ENCODE measurements at places on chromosomes 2 and 18.

DNA sequence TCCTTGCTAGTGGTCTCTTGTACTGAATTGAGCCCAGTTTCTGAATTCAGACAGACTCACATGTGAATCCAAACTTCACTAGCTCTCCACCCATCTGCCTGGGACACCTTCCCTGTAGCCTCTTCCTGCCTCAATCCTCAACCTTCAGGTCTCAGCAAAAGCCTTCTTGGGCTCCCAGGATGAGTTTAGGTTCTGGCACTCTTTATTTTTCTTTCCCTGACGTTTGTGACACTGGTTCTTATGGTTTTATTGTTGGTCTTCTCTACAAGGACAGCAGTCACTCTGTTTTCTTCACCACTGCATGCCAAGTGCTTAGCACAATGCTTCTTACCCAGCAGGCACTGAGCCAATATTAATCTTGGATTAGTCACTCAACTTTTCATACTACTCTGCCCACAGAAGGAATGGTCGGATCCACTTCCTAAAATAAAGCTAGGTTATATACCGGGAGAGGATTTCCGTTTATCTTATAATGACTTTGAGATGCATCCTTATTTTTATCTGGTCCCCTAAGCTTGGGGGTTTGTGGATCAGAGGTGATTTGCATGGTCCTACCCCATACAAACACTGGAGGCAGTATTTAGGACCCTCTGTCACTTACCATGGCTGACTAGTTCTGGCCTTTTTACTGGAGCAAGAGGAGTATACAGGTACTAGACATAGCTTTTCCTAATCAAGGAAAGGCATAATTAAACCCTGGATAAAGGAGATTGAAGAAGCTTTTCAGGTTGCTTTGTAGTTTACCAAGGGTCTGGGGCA lies 186.3 kb downstream of the MYCN start:
- no peak for DNase-seq

DNA sequence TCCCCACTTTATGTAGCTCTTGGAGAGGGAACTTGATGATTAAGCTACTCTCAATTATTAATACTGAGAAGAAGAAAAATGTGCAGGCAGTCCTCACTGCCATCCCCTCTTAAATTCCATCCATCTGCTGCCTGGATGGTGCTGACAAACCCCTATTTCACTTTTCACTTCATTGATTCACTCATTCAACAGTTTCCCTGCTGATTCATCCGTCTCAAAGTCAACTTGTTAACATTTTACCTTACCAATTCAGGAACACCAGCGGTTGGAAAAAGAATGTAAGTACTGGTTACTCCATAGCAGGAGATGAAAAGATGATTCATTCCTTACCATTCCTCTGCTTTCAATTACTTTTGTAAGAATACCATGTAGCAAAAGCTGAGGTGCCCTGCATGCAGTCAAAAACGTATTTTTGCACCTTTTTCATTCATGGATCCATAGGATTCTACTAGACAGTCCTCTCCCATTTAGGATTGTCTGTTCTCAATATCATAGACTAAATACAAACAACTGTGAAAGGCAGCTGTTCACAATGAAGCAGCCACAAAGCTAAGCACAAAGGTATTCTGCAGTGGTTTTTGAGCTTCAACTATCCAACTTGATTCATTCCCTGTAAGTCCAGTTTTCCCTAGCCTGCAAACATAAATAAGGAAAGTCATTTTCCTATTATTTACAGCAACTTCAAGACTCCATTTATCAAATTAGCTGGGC lies 262.0 kb downstream of the MREG start:
- DNase-seq = no peak

DNA sequence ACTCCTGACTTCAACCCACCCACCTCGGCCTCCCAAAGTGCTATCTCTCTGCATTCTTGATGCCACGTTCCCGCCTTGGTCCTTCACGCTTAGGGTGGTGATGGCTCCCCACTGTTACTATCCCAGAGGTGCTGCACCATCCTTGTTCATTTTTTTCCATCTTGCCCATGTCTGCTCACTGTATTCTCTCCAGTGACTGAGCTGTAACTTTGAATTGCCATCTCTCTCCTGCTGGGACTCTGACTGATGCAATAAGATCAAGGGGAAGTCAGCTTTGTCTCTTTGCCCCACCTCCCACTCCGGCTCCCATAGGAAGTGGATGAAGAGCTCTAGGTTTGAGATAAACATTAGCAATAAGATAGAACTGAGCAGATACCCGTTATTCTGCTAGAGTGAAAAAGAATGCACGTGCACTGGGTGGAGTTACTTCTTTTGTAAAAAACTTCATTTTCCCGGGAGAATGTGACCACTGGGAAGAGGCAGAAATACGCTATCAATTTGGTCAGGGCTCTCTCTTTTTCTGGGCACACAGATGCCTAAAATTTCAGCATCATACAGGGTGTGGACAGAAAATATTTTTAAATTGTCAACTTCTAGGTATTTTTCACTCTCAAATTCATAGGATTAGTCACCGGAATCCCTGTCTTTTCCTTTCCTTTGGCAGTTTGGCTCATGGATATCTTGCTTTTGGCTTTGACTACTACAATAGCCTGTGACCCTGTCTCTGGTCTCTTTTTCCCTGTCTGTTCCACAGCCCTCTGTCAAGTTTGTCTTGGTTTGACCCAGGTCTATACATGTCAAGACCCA lies 105.4 kb downstream of the POLR1A start:
- no peak for DNase-seq

DNA sequence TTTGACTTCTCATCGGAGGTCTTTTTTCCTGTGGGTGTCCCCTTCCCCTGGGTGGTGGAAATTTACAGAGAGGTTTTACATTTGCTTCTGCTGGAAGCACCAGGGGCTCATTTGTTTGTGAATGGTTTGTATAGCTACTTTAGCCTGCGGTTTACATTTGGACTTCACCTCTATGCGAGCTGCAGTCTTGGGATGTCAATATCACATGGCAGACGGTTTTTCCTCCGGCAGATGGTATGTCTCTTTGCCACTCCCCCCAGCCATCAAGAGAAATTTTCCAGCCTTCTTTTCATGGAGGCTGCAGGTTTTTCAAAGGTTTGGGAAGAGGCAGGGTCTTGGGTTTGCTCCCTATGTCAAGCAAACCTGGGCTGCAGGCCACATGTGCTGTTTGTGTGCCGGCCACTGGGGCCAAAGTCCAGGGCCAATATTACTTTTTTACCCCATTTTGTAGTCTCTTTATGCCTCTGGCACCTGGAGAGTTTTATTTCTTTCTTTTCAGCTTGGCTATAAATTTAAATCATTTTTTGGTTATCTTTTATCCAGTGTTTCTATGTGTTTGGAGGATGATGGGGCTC lies 23.9 kb upstream of the BOD1L2 start:
- no peak for DNase-seq
